ENCODE measurements at places on chromosomes 6 and 20.

GRCh38 chr6:154473324-154473723 lies 37.2 kb downstream of the CNKSR3 start:
- no peak for DNase-seq

DNA sequence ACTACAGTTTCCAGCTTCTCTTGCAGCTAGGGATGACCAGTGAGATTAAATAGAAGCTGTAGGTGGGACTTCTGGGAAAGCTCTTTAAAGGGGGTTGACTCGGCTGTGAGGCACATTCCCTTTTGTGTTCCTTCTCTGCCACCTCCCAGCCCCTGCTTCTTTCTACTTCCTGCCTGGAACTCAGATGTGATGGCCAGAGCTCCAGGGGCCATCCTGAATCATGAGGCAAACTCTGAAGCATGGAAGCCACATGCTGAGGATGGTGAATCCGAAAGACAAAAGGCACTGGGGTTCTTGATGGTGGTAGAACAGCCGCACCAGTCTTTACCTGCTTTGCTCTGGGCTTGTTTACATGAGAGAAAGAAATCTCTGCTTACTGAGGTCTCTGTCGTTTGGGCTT lies 9.1 kb downstream of the CEBPB start:
- no peak for DNase-seq

GRCh38 chr6:4611429-4612129 lies 164.6 kb upstream of the CDYL start:
- DNase-seq: peak; percentile 27

GRCh38 chr6:42564506-42564825 lies 637 bp downstream of the UBR2 start:
- DNase-seq: no peak

- peak; percentile 83 for DNase-seq
Measured at GRCh38 chr6:44738601-44739146, 351.2 kb downstream of the CDC5L start.

DNA sequence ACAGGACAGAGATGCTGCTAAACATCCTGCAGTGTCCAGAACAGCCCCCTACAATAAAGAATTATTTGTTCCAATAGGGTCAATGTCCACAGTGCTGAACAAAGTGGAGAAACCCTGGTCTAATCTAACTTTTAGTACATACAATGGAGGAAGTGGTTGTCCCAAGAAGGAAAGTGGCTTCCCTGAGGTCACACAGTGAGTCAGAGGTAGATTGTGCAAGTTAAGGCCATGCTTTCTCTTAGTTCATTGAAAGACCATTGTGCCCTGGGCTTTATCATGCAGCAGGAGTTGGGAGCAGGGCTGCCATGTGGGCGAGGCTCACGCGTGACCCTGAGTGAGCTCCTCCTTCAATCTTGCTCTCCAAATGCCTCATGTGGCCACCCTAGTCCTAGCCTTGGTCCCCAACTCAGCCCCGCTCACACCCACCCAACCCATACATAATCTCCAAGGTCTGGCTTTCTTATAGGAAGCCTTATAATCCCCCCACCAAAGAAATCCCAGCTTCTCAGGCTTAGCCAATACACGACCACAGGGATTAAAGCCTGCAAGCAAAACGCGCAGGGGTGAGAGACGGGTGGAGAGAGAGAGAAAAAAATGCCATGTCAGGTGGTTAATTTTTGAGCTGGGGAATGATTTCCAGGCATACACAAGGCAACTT lies 19.9 kb downstream of the SLC13A3 start:
- DNase-seq: peak; percentile 30

- no peak for DNase-seq
Measured at GRCh38 chr6:29933955-29934354, 8.4 kb upstream of the HLA-A start.

- no peak for DNase-seq
Measured at GRCh38 chr6:160667639-160668481, 3.8 kb upstream of the LPA start.
